Suprapubic skin (tissue), 4 donors: ENCODE measurements at places on chromosomes 13 and 19. TPM values are rescaled to one million over a fixed set of nuclear protein-coding genes. Genes with fewer than 3 reads are reported as not detected.

DNA sequence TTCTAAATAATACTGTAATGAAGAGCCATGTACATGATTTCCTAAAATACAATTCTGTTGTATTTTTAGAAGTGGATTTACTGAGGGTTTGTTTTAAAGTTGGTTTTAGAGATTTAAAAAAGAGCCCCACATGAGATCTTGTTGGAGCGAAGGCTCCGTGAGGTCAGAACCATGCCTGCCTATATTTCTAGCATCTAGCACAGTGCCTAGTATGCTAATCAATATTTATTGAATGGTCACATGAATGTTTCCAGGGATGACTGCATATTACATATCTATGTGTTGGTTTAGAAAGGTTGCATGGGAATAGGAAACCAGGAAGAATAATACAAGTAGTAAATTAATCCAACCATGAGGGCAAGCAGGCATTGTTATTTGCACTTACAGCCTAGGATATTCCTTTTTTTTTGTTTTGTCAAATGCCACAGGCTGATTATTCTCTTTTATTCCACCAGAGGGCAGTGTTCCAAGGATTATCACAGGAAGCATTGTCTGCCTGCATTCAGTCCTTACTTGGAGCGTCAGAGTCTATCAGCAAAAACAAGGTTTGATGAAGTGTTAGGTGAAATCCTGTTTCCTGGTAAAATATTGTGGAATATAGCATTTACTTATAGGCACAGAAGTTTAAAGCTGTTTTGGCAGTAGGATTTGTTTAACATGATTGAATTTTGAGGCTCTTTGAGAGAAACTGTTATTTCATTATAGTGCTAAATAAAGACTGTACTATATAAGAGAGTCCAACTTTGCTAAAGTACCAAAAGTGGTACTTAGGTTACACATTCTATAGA, 46.8 kb downstream of the COG3 start:
- DNase-seq = no peak
- no peaks in the 10 kb centered on the region for H3K4me1 ChIP-seq
- no peak overlapping the region for H3K4me3 ChIP-seq
- H3K27ac ChIP-seq = no peak overlapping the region
- no peaks in the 10 kb centered on the region for H3K27me3 ChIP-seq

The VAV1 gene
- 1.1 TPM for total RNA-seq

- H3K27me3 ChIP-seq = no peaks in the 10 kb centered on the region
- no peaks in the 10 kb centered on the region for H3K4me1 ChIP-seq
- DNase-seq = no peak
- no peak overlapping the region for H3K4me3 ChIP-seq
- H3K36me3 ChIP-seq = no peaks in the 10 kb centered on the region
Measured at GRCh38 chr13:36839281-36839680, 20.3 kb downstream of the RFXAP start.

GRCh38 chr19:57934820-57935665, at the start of gene ZNF418:
ZNF418 (minus strand) TSS chr19:57935402; CDS start chr19:57933822, 1,580 bp downstream.
- H3K27ac ChIP-seq = peak within 1 kb of the TSS; percentile 36
- H3K27me3 ChIP-seq = no peaks in the 10 kb centered on the region
- H3K4me1 ChIP-seq = no peaks in the 10 kb centered on the region
- no peak for DNase-seq
